ENCODE measurements at places on chromosomes 2 and 18.

DNA sequence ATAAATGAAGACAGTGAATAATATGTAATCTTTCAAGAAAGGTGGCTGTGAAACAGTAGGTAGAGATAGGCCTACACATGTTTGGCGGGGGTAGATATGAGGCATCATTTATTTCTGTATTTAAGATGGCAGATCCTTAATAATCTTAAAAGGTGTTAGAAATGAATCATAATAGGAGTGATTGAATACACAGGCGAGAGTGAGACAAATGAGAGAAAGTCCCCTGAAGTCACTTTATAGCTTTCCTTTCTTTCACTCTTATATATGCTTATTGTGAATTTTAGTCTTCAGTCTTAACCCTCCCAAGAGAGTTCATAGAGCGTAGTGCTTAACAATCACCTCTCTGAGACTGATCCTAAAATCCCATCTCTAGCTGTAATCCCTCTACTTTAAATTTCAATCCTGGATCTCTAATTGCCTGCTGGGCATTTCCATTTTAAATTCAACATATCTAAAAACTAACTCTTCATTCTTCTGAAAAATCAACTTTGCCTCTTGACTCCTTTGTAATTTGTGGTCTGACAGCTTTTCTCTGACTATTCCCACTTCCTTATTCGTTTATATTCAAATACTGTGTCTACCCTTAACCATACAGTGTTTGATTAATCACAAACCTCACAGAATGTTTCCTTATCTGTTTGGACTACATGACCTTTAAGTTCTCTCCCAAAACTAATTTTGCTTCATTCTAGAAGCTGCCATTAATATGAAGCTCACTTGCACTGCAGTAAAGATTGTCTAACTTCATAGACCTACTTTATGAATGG, 463.7 kb upstream of the FSIP2 start:
- DNase-seq, result no peak

- DNase-seq, result no peak
These were observed 26.6 kb downstream of the PAX8 start for GRCh38 chr2:113252047-113252590.

- no peak for DNase-seq
These were observed 312.9 kb downstream of the GULP1 start for GRCh38 chr2:188604579-188604978.

- no peak for DNase-seq
These were observed 74.0 kb downstream of the MEX3C start for GRCh38 chr18:51123481-51123880.
